ENCODE measurements at places on chromosomes 12 and 14.

GRCh38 chr14:60116181-60116580, 24.5 kb downstream of the PCNX4 start:
- no peak for DNase-seq

DNA sequence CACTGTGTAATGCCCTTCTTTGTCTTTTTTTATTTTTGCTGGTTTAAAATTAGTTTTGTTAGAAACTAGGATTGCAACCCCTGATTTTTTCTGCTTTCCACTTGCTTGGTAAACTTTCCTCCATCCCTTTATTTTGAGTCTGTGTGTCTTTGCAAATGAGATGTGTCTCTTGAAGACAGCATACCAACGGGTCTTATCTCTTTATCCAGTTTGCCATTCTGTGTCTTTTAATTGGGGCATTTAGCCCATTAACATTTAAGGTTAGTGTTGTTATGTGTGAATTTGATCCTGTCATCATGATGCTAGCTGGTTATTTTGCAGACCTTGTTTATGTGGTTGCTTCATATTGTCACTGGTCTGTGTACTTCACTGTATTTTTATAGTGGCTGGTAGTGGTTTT, 43.5 kb upstream of the LALBA start:
- DNase-seq = no peak

GRCh38 chr14:100568998-100569733, 18.1 kb downstream of the BEGAIN start:
- DNase-seq = peak; percentile 53

GRCh38 chr12:12024911-12025682, 45.6 kb upstream of the BCL2L14 start:
- DNase-seq = peak; percentile 12

DNA sequence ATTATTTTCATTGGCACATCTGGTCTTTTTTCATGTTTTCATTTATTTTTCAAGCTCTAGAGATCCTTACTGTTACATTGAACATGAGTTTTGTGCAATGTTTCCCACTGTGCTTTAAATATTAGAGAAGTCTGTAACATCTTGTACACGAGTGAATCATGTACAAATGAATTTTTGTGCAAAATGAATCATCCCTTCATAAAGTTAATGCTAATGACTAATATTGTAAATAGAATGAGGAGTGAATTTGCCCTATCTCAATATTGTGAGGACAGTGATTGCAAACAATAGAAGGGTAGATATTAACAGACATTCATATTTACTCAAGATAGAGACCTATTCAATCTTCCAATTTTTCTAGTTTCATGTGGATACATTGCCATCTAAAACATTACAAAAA, 463.3 kb upstream of the FOXG1 start:
- no peak for DNase-seq

DNA sequence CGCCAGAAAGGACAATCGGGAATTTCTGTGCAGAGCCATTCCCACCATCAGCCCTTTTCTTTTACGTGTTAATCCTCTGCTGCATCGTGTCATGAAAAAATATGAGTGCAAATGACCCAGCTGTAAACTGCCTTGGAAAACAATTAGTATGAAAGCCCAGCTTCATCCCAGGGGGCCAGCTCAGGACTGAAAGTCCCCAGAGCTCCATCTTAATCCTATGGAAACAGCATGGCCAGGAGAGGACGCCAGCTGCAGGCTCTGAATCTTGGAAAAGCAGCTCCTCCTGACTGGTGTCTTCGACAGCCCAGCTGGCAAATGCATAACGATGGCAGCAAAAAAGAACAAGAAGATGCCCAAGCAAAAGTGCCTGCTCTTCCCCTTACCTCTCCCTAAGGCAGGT, 191.5 kb downstream of the NTF3 start:
- DNase-seq = no peak

DNA sequence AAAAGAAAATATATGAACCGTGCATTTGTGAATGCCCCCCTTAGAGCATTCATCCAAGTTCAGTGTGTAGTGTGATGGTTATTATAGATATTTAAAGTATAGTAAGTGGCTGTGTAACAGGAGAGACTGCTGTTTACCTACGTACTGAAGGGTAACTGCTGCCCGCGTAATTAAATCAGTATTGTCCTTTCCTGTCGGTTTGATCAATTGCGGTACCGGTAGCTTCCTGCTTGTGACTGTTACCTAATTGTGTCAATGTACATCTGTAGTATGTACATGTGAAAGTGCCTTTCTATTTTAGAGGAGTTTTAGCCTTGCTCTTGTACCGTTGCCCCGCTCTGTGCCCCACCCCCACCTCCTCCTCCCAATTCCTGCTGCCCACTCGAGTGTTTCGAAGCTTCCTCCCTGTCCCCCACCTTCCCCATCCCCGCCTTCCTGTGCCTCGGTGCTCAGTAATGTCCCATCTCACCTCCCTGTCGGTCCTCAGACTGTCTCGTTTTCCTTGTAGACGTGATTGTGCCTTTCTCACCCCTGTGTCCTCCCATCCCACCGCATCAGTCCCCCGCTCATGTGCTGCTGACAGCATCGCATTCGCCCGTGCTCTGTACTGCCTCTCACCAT, 75.0 kb downstream of the KICS2 start:
- no peak for DNase-seq

- peak; percentile 43 for DNase-seq
Observed at GRCh38 chr12:11581179-11581755, 68.2 kb upstream of the ETV6 start.

GRCh38 chr12:6285063-6285477, 25.4 kb upstream of the PLEKHG6 start:
- DNase-seq = peak; percentile 83

DNA sequence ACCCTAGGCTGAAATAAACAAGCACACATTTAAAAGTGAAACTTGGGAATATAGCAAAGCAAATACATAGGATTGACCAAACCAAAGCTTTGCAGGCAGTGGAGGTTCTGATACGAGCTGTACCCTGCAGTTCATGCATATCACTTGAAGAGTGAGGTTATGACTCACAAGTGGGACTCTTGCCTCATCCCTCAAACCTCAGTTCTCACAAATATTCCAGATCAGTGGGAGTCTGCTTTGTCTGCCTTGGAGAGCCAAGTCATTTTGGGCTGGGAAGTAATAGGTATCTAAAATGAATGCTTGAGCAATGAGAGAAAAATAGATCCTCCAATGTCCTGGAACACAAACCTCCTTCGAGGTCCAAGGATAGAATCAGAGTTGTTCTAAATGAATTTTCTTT, 116.4 kb downstream of the LRIG3 start:
- peak; percentile 86 for DNase-seq

GRCh38 chr12:32737715-32738114, 18.0 kb downstream of the YARS2 start:
- DNase-seq = no peak

GRCh38 chr14:77862154-77862786, 62.4 kb downstream of the ADCK1 start:
- peak; percentile 79 for DNase-seq

GRCh38 chr14:58673722-58674121, 36.0 kb downstream of the DACT1 start:
- no peak for DNase-seq

GRCh38 chr12:1553987-1554982, 40.1 kb downstream of the FBXL14 start:
- no peak for DNase-seq

DNA sequence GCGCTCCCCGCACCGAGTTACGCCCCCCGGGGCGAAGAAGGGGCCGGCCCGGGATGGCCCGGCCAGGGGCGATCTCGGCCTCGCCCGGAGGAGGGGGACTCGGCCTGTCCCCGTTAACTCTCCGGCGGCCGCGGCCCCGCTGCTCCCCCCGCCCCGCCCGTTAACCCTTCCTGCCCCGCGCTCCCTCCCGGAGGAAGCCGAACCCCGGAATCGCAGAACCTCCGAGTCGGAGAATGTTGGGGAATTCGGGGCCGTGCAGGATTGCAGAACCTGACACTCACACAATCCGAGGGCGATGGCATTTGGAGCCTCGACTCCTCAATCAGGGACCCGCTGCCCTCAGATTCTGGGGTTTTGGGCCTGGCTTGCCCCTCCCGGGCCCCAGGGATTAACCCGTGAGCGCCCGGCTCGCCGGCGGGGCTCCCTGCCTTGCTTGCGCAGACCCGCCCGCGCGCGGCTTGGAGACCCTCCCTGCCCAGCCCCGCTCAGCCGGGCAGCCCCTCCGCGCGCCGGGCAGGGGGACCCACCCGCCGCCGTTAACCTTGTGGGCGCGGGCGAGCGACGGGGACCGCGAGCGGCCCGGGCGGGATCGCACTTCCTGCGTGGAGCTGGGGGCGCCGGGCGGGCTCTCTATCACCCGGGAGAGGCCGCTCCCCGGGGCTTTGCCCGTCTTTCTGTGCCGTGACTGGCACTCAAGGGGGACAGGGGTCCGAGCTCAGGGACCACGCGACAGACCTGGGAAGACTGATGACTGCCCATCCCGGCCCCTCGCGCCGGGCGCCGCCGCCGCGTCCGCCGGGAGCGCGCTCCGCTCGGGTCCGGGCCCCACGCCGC, 18.8 kb downstream of the BEGAIN start:
- peak; percentile 39 for DNase-seq

DNA sequence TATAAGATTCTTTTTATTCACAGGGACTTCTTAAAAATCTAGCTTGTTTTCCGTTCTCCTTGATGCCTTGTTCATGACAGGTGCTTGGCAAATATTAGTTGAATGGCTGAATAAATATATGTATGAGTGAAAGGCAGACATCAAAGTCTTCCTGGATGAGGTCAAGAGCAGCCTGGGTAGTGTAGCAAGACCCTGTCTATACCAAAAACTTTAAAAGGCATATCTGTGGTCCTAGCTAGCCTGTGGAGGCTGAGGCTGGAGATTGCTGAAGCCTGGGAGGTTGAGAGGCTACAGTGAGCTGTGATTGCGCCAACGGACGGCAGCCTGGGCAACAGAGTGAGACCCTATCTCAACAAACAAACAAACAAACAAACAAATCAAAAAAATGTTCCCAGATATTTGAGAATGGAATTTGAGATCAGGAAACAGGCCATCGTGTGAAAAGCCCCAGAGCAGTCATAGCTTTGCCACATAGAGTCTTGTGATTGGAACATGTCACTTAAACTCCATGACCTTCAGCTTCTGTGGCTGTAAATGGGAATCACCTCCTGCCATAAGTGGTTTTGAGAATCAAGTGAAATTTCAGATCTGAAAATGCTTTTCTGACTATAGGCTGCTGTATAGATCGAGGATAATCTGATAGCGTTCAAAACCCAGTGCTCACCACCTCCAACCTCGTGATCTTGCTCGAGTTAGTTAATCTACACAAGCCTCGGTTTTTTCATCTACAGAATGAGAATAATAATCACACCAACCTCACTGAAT, 64.3 kb downstream of the ZFP36L1 start:
- no peak for DNase-seq

DNA sequence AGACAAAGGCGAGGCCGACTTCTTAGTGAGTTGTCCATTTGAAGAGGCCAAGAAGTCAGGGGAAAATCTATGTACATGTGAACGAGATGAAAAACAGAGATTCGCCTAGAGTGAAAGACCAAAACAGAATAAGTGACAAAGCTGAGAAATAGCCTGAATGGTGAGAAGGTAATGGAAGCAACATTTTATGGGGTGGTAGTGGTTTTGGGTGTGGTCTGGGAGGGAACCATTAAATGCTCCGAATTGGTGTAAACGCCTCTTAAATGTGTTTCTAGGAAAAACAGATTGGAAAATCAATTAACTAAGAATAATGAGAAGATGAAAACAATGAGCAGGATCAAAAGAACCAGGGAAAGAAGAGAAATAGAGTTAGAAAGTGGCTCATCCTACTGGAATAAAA, 83.8 kb upstream of the MANSC4 start:
- no peak for DNase-seq

GRCh38 chr12:43816168-43816567, 10.1 kb upstream of the TWF1 start:
- DNase-seq = no peak

DNA sequence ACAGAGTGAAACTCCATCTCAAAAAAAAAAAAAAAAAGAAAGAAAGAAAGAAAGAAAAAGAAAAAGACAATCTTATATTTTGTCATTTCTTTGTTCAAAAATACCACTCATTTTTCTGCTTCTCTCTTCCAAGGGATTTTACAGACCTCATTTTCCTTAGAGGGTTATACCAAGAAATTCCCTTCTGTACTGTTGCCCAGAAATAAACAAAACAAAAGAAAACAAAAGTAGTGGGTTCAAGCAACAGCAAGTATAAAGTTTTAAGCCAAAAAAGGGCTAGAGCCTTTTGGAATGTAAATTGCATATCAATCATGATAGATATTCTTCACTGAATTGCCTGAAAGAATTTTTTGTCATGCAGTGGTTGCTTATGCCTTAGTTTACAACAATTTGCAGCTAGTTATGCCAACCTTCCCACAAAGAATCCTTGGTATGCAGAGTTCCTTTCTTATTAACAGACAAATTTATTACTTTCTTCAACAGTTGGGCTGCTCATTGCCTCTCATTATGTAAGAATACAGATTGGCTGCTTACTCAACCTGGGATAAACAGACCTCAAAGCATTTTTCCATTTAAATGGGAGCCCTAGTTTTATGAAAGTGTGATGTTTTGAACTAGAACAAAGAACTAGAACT, 129.1 kb upstream of the PPFIA2 start:
- DNase-seq = no peak

GRCh38 chr12:64583771-64584421, 26.4 kb upstream of the RASSF3 start:
- DNase-seq = no peak

Measured in Daoy (cell line).